ENCODE measurements at places on chromosomes 7 and 10.

GRCh38 chr7:39987641-39988347, 37.7 kb downstream of the CDK13 start:
- no peak for DNase-seq

GRCh38 chr10:1115607-1115955, 59.4 kb downstream of the WDR37 start:
- no peak for DNase-seq

DNA sequence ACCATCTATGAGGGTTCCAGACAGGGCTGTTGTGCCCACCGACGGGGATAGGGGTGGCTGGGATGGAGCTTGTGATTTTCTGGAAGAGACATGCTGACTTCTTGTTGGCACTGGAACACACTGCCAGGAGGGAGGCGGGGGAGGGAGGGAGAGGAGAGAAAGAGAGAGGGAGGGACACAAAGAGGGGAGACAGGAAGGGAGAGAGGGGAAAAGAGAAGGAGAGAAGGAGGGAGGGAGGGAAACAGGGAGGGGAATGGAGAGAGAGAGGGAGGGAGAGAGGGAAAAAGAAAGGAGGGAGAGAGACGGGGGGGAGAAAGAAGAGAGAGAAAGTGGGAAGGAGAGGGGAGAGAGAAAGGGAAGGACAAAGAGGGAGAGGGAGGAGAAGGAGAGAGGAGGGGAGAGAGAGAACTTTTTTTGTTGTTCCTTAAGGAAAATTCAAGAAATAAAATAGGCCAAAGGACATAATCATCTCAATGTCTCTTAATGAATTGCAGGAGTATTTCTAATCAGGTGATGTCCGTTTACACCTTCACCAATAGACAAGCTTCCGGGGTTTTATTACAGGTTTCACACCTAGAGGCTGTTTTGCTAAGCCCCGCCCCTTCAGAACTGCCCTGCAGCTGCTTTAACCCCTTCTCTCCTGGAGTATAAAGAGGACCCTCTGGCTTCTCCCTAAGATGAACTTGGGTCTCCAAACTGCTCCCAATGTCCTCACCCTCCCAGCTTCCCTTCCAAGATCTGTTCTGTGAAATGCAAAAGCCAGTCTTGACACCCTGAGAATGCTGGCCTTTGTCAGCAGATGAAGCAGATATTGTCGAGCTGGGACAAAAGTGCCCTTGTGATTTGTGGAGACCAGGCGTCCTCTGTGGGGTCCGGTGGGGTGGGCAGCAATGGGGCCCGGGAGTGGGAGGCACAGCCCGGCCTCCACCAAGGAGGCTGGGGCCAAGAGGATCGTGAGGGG, 82.0 kb upstream of the GTF2IRD1 start:
- no peak for DNase-seq

GRCh38 chr7:47153058-47153457, 428.9 kb downstream of the TNS3 start:
- DNase-seq, result peak; percentile 59

DNA sequence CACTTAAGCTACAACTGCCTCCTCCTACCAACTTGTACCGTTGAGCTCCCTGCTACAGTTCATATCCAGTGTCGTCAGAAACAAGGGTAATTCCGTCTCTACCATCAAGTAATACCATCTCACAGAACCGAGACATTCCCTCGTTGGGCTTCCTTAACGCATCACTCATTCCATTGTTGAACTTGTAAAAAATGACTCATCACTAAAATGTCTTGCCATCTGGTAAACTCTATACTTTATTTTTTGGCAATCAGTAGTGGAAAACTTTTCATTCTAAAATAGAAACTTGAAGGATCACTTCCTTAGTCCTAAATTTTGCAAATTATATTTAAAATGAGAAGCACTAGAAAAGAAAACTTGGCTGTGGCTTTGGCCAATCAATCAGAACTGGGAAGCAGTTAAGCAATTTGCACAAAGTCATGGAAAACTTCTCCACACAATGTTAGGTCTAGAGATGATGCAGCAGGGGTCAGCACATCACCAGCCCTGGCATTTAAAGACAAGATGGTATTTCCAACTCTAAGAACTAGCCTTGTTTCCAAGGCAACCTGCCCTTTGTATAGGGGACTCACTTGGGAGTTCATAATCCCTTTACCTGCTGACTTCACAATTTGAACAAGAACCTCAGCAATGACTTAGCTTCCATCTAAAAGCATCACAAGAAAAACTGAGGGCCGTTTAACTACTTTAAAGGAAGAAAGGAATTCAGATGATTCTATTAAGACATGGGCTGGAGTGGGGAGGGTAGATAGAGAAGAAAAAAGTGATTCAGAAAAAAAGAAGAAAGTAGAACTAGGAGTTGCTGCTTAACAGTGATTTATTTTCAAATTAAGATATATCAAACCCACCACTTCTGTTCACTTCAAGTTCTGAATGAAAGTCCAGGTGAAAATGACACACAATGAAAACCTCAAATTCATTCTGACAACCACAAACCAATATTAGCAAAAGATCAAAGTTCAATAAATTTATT, 288.1 kb downstream of the PARD3 start:
- DNase-seq, result no peak

DNA sequence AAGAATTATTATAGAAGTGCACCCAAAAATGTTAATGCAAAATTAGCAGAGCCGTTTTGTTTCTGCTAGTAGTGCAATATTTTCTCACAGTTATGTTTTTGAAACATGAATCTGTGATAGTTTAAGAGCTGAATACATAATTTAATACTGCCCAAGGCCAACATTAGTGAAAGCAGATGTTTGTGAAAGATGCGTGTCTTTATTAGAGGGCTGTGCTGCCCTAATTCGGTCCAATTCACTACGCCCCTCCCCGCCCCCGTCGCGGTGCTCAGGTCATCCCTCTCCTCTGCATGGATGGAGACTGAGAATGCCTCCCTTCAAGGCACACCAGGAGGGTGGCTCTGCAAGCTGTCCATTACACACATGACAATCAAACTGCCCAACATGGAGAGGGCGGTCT, 172.0 kb downstream of the TEX36 start:
- no peak for DNase-seq

DNA sequence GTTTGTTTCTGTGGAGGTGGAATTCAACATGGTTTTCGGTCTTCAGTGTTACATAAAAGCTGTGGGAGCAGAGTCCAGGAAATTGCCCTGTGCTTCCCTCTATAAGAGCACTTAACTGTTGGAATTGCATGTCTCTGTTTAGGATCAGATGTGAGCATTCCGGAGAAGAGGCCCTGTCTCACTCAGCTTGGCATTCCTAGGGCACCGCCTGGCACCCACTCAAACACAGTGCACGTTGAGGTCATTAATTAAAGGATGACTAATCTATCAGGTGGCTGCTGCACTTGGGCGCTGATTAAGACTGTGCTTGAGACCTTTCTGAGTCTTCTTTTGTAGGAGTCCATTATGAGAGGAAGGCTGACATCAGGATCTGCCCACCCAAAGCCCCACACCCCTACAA, 82.8 kb upstream of the VIPR2 start:
- no peak for DNase-seq

DNA sequence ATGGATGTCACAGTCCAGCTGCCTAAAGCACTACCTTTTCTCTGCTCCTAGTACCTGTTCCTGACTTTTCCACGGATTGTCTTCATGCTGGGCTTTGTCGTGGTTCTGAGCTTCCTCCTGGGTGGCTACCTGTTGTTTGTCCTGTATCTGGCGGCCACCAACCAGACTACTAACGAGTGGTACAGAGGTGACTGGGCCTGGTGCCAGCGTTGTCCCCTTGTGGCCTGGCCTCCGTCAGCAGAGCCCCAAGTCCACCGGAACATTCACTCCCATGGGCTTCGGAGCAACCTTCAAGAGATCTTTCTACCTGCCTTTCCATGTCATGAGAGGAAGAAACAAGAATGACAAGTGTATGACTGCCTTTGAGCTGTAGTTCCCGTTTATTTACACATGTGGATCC, 1.3 kb upstream of the INTS15 start:
- DNase-seq, result no peak

DNA sequence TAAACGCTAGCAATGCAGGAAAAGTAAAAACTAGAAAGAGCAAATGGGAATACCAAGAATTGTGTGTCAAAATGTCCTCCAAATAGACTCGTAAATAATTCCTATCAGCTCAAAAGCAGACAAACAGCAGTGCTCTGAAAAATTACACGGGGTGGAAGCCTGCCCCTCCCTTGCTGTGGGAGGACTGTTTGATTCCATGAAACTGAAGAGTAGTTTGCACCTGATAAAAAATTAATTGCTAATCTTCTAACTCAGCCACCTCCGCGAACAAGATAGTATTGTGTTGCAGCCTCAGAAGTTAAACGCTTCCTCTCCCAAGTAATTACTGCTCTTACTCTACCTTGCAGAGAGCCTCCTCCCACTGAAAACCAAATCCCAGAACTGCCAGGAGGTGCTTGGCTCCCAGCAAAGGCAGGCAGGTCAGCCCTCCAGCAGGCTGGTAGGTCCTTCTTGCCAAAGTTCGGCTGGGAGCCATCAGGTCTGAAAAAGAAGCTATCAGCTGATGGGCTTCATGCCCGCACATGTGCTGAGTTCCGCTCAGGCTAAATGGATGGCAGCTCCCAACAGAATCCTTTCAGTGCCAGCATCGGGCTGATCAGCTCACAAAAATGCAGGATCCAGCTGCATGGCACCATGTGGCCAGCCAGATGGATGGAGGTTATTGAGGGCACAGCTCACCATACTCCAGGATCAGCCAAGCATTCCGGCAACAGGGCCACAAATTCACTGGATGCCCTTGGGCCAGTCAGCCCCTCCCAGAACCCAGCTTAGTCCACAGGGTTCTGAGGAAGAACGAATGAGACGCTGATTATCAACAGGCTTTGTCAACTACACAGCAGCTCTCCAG, 37.1 kb downstream of the MAD1L1 start:
- no peak for DNase-seq

DNA sequence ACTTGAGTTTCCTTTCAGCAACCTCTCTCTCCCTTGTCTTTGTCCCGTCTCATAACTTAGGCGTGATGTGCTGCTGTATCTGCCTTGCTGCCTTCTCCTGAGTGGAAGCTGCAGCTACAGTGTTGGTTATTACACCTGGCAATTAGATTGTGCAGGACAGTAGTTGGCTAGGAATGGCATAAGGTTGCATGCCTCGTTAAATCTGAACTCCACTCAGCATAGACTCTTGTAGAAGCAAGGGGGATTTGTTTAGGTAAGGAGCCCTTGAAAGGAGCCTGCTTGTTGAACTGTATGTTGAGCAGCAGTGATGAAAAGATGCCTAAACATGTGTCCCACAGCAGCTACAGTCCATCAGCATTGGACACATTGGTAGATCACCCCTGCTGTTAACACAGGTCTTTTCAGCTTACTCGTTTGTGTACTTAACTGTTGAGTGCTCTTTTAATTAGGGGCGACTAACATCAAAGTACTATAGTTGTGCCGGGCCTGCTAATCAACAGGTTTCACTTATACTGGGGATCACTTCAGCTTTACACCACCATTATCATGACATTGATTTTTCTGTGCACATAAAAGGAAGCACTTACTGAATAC, 225.0 kb downstream of the AUTS2 start:
- no peak for DNase-seq

DNA sequence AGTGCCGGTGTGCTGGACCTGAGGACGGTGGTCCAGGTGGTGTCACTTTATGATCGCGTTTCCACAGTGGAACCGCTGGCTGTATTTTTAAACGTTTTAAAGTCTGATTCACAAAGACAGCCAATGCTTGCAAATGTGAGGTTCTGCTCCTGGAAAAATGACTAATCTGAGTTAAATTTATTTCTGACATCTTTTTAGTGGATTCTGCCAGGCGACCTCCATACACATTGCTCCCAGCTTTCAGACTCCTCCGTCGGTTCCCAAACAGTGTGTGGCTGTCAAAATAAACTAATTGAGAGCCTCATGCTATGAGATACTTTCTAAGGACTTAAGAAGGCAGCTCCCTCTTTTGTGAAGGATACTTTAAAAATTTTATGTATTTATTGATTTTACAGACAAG, 12.7 kb upstream of the TTYH3 start:
- no peak for DNase-seq

DNA sequence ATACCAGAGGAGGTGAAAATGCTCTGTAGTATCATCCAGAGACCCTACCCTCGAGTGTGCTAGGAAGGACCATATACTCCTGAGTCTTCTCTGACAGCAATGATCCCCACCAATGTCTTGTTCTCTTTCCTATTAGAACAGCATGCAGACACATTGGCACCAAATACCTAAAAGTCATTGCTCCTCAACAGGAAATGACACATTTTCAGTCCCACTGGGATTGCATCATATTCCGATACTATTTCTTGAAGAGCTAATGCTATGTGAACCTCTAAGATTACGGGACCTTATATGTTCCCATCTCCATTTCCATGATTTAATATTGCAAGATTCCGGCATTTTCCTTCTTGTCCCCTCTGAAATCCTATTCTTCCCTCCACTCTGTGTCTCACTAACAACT, 177.4 kb downstream of the NRP1 start:
- peak; percentile 68 for DNase-seq

DNA sequence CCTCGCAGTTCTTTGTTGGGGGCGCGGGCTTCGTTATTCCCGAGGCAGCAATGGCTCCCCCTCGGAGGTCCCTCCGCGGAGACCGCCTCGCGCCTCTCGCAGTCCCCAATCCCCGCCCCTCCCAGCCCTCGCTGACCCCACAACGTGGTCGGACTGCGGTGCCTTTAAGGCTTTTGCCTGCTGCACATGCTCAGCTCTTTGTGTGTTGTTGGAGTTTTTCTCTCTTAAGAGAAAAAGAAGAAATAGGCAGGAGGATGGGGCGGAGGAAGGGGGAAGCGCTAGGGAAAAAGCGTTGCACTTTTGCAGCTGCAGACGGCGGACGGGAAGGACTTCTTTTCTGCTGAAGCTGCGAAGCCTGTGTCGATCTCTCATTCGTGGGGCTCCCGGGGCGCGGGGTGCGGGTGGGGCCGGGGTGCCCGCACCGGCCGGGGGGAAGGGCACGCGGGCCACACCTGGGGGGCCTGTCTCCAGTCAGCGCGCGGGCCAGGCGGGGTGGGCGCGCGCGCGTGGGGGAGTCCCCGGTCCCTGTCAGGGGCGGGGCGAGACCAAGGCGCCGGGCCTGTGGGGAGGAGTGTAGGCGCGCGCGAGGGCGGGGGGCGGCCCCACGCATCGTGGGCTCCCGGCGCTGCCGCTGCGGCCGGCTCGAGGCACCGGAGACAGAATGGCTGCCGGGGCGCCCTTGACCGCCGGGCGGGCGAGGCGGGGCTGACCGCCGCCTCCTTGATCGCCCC, 445 bp upstream of the ATRNL1 start:
- DNase-seq, result no peak

- no peak for DNase-seq
Observed at GRCh38 chr7:151891753-151892152, 14.8 kb upstream of the PRKAG2 start.
